ENCODE measurements at places on chromosomes 2 and 18.

DNA sequence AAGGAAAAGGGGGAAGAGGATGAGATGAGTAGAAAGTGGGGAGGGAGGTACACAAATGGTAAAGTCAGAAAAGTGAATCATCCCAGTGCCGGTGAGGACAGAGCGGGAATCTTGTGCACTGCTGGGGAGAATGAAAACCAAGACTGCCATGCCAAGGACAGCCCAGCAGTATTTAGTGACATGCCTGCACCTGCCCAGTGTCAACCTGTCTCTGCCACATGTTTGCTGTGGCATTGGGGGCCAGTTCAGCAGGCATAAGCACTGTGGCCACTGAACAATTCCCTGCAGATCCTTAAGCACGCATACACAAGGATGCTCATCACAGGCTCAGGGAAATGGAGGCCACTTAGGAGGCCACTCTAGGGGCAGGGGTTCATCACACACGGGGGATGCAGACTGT, 5.2 kb upstream of the KCNK3 start:
- DNase-seq = no peak

GRCh38 chr2:65402323-65402722, 30.1 kb downstream of the SPRED2 start:
- DNase-seq = no peak

DNA sequence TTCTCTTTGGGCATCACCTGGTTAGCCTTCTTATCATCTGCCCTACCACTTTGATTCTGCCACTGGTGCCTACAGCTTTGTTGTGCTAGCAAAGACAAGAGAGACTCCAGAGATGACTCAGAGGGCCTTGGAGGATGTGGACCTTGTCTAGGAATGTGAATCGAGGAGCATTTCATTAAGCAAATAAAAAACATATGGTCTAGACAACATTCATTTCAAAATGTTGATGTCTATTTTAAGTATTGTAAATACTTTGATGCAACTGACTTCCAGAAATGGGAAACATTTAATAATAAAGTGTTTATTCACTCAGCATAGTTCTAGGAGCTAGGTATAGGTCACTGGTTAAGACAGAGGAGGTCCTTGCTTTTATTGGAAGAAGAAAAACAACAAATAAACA, 195.5 kb downstream of the CDCA7 start:
- DNase-seq = no peak

DNA sequence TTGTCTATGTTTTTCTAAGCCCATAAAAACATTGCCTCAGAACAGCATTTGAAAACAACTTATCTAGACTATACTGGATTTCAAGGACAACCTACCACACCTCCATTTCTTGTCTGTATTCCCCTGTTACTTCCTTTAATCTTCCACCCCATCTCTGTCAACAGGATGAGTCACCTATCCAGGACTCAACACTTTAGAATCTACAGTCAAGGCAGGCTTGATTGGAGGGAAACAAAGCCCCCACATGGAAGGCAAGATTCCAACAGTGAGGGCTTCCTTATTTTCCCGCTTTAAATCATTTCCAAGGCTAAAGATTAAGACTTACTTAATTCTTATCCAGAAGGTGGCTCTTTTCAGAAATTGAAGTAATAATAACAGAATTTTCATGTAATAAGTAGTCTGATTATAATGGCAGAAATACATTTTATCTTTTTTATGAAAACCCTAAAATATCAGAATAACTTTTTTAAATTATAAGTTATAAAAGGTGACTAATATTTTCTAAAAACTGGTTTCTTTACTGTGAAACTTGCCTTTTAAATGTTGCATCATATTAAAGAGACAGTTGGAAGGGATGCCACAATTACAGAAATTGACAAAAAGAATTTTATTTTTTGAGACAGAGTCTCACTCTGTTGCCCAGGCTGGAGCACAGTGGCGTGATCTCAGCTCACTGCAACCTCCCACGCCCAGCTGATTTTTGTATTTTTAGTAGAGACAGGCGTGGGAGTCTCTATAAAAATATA, 138.7 kb upstream of the CCDC150 start:
- no peak for DNase-seq

DNA sequence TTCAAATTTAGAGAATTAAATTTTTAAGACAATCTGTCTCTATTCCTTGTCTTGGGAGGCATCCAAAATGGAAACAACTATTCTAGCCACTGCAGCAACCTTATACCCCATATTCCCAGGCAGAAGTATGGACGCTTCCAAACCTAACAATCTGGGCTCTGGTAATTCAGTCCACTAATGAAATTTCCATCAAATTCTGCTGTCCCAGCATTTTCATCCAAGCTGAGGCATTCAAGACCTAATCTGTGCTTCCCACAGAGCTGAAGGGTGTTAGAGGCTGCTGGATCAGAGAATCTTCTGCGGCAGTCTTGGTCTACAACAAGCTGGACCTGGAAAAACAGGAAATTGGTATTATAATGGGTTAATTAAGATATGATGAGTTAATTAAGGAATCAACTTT, 42.5 kb upstream of the CYRIA start:
- DNase-seq = no peak

- DNase-seq = no peak
Observed at GRCh38 chr2:23114299-23114698, 270.7 kb upstream of the KLHL29 start.

- DNase-seq = peak; percentile 29
Observed at GRCh38 chr2:54497763-54498680, 41.9 kb downstream of the SPTBN1 start.

DNA sequence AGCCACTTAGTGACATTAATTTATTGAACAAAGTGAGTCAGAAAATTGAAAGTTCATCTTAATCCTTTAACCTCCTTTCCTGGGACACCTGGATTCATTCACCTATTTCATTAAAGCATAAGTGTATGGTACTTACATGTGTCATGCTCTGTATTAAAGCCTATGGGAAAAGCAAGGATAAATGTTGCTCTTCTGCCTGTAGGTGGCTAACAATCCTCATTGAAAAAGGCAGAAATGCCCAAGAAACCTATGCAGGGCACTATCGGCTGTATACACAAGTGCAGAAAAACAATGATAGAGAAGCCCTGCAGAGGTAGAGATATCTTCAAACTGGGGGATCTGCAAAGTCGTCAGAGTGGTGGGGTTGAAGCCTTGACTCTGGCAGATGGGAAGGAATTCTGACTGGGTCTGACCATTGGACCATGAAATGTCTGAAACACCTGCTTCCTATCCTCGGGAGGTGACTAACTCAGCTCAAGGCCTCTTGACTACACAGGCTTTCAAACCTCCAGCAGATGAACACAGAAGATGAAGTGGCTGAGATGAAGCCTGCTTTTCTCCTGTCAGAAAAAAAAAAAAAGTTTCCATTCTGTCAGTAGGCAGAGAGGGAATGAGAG, 83.1 kb downstream of the DCC start:
- DNase-seq = no peak

DNA sequence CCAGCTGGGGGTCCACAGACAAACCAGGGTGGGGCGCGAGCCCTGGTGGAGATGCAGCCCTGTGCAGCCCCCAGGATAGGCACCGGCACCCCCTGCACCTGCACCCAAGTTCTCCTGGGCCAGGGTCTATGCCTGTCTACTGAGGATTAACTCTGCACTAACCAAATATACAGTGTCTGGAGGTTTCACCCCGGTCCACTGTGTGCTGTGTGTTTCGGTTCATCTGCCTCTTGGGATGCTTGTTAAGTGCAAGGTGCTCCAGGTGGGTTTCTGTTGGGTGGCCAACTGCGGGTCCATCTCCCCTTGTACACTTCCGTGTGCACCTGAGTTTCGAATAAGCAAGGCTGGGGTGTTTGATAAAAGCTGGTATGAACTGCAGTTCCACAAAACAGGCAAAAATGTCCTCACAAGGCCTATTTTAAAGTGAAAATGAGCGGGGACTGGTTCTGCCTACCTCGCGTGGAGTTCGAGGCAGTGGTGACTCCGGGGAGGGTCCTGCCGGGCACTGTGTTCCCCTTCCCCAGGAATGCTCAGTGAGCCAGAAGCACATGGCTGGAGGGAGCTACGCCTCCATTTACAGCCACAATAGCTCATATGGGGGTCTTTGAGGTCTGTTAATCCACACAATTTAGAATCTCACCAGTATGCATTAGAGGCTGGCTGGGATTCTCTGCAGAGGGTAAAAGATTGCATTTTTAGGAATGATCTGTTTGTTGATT, 70.7 kb downstream of the EDAR start:
- no peak for DNase-seq

GRCh38 chr2:196153480-196153879, 17.9 kb downstream of the STK17B start:
- DNase-seq = no peak

DNA sequence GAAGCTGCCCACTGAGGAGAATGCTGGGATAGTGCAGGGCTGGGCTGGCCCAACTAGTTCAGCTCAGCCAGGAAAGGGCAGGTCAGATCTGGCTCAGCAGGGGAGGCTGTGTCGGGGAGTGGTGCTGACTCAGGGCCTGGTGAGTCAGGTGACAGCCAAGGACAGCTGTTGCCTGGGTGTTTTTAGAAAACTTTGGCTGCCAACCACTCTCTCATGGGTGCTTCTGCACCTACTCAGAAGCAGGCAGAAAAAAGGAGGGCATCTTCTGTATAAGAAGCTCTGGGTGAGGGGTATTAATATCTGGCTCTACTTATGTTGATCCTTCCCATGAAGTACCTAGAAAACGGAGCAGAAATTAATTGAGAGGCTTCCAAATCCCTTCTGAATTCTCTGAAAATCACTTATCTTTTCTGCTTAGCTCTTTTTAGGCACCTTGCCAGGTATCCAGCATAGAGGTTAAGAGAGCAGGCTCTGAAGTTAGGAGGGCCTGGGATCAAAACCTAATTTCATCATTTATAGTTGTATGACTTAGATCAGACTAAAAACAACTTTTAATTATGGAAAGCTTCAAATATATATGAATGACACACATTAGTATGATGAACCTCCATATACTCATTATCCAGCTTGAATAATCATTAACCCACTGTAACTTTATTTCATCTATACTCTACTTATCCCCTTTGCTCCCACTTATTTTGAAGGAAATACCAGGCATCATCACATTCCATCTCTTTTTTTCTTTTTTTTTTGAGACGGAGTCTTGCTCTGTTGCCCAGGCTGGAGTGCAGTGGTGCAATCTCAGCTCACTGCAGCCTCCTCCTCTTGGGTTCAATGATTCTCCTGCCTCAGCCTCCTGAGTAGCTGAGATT, 15.5 kb upstream of the RAB10 start:
- peak; percentile 47 for DNase-seq

DNA sequence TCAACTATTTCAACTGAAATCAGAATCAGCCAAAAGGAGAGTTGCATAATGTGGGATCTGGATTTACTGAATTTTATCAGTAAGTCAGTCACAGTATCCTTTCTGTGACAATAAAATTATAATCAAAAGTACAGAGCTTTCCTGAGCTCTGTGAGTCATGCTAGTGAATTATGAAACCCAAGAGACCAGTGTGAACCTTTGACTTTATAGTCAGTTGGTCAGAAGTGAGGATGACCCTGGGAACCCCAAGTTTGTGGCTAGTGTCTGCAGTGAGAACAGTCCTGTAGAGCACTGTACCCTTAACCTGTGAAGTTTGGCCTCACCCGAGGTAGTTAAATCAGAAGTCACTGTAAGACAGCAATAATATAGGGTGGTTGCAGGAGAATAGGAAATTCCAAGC, 381.7 kb downstream of the CDH19 start:
- DNase-seq = no peak

- DNase-seq = no peak
Observed at GRCh38 chr2:106316915-106317314, 122.8 kb upstream of the UXS1 start.

DNA sequence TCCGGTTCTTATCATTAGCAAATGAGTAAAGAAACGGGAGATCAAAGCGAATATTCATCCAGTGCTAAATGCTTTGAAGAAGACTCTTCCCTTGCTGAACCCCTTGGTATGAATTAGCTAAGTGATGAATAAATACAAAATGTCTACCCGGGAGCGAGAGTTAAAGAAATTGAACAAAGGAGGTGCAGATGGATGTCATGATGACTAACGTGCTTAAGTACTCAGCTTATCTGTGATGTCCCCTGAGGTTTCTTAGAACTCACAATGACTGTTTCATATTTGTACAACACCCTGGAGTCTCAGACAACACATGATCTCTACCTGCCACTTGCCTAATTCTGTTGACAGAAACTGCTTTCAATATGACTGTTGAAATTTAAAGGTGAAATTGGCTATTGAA, 148.5 kb downstream of the TMEM200C start:
- DNase-seq = no peak

GRCh38 chr2:189829102-189829833, 45.0 kb downstream of the PMS1 start:
- DNase-seq = no peak

GRCh38 chr2:190864375-190864774, 16.2 kb upstream of the GLS start:
- DNase-seq = no peak

DNA sequence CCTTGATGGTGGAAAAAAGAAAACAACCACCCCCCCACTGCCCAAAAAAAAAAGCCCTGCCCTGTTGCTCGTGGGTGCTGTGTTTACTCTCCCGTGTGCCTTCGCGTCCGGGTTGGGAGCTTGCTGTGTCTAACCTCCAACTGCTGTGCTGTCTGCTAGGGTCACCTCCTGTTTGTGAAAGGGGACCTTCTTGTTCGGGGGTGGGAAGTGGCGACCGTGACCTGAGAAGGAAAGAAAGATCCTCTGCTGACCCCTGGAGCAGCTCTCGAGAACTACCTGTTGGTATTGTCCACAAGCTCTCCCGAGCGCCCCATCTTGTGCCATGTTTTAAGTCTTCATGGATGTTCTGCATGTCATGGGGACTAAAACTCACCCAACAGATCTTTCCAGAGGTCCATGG, 28.0 kb downstream of the MAL start:
- peak; percentile 63 for DNase-seq

- no peak for DNase-seq
Observed at GRCh38 chr2:175154661-175155082, 13.3 kb downstream of the ATF2 start.

DNA sequence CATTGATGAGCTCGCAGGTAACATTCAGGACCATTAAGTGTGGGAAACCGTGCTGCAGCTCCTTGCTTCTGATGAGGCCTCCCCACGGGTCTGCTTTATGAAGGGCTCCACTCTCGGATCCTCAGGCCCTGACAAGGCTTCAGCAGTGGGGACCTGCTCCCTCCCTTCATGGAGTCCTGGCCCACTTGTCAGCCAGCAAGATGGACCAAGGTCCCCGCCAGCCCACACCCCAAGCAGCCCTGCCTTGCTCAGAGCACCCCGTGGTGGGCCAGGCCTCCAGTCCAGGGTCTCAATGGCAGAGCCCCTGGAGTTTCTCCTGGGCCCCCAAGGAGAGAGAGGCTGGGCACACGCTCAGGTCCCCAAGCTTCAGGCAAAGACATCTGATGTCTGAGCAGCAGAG, 41.5 kb downstream of the CROCC2 start:
- no peak for DNase-seq

GRCh38 chr2:44772131-44772530, 169.4 kb upstream of the SIX3 start:
- no peak for DNase-seq

GRCh38 chr2:31402388-31402787, 12.2 kb downstream of the XDH start:
- no peak for DNase-seq

GRCh38 chr18:75805265-75805664, 377.8 kb upstream of the SMIM21 start:
- DNase-seq = no peak

GRCh38 chr2:74575320-74575719, 20.8 kb downstream of the DOK1 start:
- DNase-seq = no peak
